Hindlimb muscle (tissue), 1 donor: ENCODE measurements at places on chromosomes 4 and X. TPM values are rescaled to one million over a fixed set of nuclear protein-coding genes. Genes with fewer than 3 reads are reported as not detected.

- no peak for DNase-seq
Measured at GRCh38 chr4:42672359-42673081, 15.6 kb upstream of the ATP8A1 start.

GRCh38 chrX:31225819-31226218 lies 154.0 kb upstream of the FTHL17 start:
- DNase-seq = no peak

DNA sequence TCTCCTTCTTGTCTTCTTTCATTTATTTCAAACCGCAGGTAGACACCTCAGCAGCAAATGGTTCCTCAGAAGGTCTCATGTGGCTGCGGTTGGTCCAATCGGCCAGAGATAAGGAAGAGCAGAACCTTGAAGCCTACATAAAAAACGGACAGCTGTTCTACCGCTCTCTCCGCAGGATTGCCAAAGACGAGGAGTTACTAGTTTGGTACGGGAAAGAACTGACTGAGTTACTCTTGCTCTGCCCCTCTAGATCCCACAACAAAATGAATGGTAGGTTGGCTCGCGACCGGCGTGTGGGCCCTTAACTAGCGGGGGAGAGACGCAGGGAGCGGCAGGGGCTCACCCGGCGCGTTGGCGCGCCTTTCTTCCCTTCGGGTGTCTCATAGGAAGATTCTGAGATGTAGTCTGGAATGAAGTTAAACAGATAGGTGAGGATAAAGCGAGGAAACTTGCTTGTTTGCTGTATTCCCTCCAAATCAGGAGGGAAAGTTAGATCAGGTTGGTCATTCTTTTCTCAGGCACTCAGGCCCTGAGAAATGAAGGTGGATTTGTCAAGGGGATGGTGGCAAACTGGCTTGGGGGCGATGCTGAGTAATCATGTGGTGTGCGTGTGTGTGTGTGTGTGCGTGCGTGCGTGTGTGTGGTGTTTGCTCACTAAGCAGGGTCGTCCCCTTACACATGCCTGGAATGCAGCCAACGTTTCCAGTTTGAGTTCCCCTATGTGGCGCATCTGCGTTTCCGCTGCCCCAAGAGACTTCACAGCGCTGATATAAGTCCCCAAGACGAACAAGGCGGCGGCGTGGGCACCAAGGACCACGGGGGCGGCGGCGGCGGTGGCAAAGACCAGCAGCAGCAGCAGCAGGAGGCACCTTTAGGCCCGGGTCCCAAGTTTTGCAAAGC lies 4.2 kb downstream of the PRDM8 start:
- DNase-seq = peak; percentile 66

GRCh38 chrX:32448945-32449344 lies 762.4 kb downstream of the DMD start:
- DNase-seq = no peak

DNA sequence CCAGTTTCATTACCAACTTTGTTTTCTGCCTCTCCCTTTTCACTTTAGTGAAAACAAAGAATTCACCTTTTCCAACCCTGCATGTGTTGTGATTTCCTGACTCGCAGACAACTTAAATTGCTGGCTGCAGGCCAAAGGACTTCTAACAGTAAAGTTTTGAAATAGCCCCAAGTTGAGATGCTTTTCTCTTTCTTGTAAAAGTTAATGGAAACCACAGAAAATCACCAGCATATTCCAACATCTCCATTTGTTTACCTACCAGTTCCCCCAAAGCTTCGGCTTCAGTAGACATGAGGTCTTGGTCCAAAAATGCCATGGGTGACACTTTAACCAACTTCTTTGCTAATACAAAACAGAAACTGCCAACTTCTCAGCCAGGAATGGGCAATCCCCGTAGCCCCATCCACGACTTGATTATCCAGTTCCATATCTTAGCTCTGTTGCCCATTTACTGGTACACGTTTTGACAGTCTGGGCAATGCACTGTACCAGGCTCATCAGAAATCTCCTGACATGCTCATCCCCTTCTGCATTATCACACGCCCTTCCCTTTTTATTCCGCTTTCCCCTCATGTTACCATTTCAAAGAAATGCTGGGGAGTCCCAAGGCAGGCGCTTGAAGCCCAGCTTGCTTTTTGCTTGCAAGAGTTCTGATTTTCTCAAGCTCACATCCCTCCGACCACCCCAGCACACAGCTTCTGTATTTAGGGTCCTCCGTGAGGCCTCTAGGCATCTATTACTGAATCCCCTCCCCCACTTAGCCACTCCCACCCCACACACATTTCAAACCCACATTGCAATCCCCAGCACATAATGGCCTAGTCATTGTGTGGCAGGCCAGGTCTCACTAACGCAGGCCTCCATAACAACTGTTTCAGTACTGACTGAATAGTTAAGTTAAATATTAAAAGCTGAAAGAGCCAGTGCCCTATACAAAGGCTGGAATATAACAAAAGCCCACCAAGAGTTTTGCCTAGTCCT lies 137.9 kb upstream of the S100G start:
- no peak for DNase-seq

RP2 gene
- polyA plus RNA-seq = 7.6 TPM

TMPRSS11F gene
- not detected for polyA plus RNA-seq

TLL1 gene
- polyA plus RNA-seq = 1.7 TPM

TEX13C gene
- polyA plus RNA-seq = not detected

SHROOM2 gene
- polyA plus RNA-seq = 1.2 TPM

DNA sequence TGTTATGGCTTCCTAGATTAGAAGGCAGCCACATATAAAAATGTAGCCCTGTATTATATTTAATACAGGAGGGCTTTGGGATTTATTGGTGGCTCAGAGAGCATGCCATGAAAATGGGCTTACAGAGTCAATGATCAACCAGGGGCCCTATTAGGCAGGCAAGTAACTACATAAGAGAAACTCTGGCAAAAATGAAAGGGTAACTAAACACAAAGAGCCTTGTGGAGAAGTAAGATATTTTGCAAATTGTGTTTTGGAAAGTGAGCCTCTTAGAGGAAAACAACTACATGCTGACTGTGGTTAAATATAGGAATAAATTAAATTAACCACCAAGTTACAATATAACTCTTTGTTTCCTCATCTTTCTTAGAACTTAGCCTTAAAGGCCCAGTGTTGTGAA lies 5.5 kb downstream of the SAT1 start:
- DNase-seq = no peak

- peak; percentile 36 for DNase-seq
Measured at GRCh38 chr4:7581477-7581876, 146.7 kb upstream of the PSAPL1 start.

DNA sequence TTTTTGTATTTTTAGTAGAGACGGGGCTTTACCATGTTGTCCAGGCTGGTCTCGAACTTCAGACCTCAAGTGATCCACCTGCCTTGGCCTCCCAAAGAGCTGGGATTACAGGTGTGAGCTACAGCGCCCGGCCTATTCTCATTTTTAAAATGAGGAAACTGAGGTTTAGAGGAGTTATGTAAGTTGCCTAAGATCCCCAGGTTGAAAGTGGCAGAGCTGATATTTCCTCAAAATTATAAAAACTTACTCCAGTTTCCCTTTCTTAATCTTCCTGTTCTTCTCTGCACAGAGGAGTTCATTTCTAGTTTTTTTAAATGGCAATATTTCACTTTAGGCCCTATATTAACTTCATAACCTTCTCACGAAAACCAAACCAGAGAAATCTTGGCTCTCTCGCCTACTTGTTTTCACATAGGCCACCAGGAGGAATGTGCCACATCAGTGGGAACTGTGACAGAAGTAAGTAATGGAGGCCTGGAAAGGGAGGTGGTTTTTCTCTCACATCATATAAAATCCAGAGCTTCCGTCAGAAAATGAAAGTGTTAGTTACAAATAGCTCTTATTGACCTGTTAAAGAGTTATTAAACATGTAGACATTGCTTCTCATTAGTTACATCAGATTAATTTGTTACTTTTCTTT lies 16.1 kb upstream of the RS1 start:
- DNase-seq = no peak

RNF113A gene
- polyA plus RNA-seq = 9.2 TPM

DNA sequence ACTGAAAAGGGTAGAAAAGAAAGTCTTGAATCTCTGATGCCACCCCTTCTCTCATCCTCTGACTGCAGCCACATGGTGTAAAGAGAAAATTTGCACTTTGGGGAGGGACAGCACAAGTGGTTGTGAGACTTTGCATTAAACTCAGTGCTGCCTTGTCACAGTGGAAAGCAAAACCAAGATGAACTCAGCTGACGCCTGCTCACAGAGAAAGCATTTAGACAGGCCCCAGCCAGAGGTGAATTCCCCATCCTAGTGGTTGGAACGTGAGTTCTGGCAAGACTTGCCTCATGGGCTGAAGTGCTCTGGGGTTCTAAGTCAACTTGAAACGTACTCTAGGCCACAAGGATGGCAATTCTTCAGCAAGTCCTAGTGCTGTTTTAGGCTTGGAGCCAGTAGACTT lies 1101.4 kb downstream of the ADGRL3 start:
- DNase-seq = no peak

CLTRN gene
- polyA plus RNA-seq = 0.83 TPM

DNA sequence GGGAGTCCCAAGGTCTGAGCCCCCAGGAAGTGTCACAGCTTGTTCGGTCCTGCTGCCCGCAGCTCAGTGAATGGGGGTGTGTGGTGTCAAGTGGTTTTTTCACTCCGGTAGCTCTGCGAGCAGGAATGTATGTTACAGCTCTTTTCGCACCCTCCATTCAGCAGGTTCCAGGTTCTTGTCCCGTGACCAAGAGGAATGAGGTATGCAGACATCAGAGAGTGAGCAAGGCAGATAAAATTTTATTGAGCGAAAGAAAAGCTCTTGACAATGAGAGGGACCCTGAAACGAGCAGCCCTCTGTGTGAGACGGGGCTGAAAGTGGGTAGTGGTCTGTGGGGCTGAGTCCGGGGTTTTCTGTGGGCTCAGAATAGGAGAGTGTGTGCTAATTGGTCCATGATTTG lies 31.5 kb downstream of the UCHL1 start:
- DNase-seq = no peak

KIT gene
- polyA plus RNA-seq = 7.6 TPM

SH3D19 gene
- 26.1 TPM for polyA plus RNA-seq

- no peak for DNase-seq
Measured at GRCh38 chrX:108516184-108516583, 76.5 kb downstream of the COL4A5 start.
